NCI-H1417 treated with DMSO at 0.1 percent for 48 hours (cell line): ENCODE measurements at places on chromosomes 4 and X.

GRCh38 chr4:4859799-4860599, 534 bp downstream of the MSX1 start:
- DNase-seq, result no peak

DNA sequence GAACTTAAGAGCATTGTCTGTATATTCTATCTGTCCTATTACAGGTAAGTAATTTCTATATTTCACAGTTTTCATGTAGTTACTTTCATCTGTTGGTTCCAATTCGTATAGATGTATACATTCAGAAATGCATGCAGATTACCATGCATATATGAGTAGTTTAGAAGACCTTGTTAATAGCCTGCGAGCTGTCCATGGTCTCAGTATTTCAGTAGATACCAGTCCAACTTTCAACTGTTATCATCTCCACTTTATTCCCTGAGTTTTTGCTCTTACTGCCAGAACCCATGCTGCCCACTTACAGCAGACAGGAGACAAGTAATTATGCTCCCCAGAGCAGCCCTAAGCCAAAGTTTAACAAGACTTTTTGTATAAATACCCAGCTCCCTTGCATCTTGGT, 37.7 kb downstream of the VEGFC start:
- DNase-seq, result no peak

DNA sequence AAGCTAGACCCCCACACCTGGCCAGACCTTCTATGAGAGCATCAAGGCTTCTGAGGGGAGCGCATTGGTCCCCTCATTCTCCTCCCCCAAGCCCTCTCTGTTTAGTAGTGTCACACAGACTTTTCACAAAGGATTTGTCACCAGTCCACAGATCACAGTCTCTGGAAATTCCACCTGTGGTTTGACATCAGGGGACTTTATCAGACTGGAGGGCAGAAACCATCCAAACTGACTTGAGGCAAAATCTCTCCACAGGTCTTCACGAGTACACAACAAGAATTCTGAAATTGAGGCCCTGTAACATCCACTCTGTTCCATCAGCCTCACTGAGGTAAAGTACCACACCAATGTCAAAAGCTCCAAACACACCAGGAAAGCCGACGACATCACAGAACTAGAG, 112.5 kb downstream of the SH3KBP1 start:
- no peak for DNase-seq

GRCh38 chr4:140367738-140368137, 5.7 kb upstream of the SCOC start:
- DNase-seq, result no peak

DNA sequence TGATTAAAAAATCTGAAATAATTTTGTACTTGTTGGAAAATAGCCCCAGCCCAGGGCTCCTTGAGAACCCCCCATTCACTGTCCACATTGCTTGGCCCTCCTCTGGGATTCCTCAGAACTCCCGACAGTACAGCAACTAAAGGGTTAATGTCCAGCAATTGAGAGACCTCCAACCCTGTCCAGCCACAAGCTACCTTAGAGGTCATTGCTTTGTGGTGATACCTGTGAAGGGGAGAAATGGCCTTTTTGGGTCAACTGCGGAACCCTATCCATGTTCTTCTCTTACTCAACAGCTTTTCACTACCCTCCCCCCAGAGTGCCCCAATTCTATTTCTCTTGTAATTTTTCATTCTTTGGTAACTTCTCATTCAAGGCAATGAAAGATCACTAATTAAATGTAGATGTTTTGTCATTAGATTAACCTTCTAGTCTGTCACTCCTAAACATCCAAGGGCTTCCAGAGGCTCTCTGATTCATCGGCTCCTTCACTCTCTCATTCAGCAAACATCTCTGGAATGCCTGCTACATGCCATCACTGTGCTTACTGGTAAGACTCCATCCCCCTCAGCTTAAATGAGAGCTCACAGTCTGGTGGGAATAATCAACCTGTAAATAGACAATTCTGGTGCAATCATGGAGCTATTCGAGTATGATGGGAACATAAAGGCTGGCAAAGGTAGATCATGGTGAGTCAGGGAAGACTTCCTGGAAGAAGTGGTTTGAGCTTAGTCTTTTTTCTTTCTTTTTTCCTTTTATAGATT, 241.4 kb upstream of the PGRMC2 start:
- no peak for DNase-seq

- DNase-seq, result no peak
These were observed 1.2 kb downstream of the FAM241A start for GRCh38 chr4:112146502-112146813.

- no peak for DNase-seq
These were observed 37.1 kb downstream of the MAB21L2 start for GRCh38 chr4:150619042-150619441.

DNA sequence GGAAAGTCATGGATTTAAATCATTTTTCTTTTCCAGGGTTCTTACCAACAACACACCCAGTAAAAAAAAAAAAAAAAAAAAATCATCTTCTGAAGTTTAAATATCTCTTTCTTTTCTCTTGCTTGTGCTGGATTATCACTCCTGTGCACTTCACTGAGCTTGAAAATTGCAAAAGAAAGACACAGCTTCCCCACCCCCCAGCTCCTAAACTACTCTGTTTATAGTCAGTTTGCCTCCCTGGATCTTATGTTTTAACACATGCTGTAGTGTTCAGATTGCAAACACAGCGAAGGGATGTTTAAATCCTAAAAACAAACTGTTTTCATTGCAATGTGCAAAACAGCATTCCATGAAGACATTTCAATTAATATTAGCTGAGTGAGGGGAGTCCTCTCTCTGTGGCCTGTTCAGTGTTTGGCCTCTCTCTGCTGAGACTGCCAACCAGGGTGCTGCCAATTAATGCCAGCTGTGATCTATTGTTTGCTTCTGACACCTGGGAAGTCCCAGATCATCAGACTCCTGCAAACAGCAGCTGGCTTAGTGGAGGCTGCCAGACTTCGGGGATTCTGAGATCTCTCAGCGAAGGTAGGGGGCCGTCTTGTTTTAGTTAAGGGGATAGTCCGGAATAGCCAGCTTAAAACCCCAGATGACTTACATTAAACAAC, 171.1 kb upstream of the PITX2 start:
- DNase-seq, result peak; percentile 55
